ENCODE measurements at places on chromosomes 3 and 15.

DNA sequence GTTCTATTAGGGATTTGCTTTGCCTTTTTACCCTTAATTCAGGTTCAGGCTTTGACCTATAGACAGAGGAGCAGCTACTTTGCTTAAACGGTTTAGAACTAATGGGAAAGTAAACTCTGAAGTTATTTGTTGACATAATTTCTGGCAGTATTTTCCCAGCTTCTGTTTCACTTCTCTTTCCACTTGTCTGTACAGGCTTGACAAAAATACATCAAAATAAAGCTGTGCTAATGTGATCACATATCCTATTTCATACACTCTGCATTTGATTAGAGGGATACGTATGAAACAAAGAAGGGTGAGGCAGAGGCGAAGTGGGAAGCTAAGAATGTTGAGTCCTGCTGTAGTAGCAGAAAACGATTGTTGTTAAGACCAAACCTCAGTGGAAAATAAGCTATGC is 389.1 kb upstream of the RARB start:
- no peak for DNase-seq

GRCh38 chr3:69370156-69370883 is 15.6 kb downstream of the FRMD4B start:
- DNase-seq = no peak

DNA sequence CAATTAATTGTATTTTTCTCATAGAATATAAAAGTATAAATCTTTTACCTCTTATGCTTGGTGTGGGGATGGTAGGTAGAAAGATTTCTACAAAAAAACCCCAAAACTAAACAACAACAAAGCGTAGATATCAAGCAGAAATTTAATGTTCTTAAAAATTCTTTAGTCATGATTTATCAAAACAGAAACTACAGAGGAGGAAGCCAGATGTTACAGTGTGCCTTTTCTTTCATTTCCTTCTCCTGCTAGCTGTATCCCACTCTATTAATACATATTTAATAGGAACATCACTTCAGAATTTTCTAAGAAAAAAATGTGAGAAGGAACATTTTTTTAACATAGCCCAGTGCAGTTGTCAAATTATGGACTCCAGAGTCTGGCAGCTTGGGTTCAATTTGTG is 420.6 kb downstream of the TUSC7 start:
- DNase-seq = no peak

DNA sequence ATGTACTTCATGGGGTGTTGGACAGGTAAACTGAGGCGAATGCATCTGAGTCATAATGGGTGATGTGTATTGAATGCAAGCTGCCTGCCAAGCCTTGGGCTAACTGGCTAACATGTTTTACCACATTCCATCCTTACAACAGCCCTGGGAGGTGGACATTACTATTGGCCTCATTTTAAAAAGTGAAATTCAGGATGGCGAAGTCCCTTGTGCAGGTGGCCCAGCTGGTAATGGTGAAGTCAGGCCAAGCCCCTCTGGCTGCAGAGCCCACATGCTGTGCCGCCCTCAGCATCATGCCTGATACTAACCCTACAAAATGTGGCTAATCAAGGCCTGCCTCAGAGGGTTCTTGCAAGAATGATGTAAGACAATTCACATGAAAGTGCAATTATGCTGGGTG is 60.0 kb upstream of the CHD2 start:
- no peak for DNase-seq

GRCh38 chr3:8529738-8530525 is 28.3 kb downstream of the LMCD1 start:
- DNase-seq = no peak

- no peak for DNase-seq
Measured at GRCh38 chr3:176078906-176079305, 1118.4 kb downstream of the TBL1XR1 start.

GRCh38 chr3:24648063-24648462 is 153.4 kb upstream of the THRB start:
- no peak for DNase-seq

DNA sequence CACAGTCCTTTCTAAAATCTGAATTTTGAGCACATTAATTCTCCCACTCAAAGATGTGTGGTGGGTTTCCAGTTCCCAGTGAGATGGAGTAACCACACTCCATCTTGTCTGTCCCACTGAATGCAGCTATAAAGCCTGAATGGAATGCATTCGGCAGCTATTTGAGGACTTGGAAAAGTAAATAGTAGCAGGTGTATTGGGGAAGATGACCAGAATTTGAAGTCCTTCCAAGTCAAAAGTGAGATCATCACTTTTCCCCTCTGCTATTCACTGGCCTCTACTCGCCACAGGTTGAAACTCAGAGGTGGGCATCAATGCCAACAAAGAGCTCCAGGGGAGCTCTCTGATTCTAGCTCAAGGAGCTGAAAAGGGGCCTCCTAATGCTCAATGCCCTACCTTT is 8.1 kb upstream of the GNB5 start:
- DNase-seq = no peak

DNA sequence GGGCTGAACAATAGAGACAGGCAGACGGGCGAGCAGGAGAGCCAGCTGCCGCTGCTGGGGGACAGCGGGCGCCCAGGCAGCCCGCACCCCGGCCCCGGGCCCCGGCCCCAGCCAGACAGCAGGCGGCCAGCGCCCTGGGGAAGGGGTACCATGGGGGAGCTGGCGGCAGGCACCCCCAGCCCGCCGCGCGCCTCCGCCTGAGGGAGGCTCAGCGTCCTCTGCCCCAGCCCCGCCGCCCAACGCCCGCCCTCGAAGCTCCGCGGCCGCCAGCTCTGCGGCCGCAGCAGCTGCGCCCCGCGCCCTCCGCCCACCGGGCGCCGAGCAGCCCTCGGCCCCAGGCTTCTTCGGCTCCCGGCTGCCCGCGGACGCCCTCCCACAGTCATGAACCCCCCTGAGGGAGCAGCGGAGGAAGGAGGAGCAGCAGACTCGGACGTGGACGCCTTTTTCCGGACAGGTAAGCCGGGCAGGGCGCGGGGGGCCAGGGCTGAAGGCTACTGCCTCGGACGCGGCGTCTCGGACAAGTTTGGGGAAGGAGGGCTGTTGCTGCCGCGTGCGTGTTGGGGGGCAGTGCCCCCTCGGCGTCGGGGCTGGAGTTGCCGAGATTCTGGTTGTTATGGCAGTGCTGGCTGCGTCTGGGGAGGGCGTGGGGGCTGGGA is 41.6 kb upstream of the ROPN1 start:
- no peak for DNase-seq

DNA sequence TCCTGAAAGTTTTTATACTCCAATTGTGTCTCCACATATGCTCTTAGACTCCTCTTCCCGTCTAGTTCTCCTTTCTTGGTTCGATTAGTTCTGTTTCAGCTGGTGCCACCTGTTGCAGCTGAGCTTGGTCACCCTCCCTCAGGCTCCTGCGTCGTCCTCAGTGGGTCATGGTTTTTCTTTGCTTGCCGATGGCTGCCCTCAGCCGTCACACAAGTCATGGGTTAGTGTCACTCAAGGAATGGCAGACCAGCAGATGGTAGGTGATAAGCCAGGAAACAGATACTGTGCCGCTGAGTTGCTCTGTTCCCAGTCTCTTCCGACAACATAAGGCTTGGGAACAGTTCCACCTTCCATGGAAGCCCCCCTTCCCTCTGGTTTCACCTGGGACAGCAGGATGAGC is 109.9 kb downstream of the IGF1R start:
- DNase-seq = no peak

- DNase-seq = no peak
Measured at GRCh38 chr3:116342499-116342898, 102.8 kb downstream of the LSAMP start.

DNA sequence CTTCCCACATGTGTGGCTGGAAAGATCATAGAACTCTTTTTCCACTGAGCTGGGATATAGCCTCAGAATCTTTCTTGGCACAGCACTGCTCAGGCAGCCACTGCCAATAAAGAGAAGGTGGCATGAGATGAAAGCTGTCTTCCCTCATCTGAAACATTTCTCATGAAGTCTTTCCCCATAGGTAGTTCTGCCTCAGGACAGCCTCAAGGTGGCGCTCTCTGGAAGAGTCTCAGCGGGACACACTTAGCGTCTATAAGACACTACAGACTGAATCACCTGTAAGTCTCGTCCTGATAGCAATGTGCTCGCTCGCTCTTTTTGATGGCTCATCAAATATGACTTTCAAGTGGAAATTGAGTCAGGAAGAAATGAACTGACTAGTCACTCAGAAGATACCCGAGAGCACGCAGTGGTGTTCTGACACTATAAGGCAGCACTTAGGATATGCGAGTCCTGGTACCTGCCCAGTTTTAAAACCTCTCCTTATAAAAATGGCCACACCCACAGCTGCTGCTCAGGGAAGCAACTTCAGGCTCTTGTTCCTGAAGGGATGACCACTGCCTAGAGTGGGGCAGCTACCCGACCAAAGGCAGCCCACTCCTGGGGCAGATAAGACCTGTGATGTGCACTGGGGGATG is 269.5 kb downstream of the SUCLG2 start:
- DNase-seq = peak; percentile 43

GRCh38 chr3:163572856-163573255 is 1505.4 kb downstream of the SI start:
- no peak for DNase-seq

DNA sequence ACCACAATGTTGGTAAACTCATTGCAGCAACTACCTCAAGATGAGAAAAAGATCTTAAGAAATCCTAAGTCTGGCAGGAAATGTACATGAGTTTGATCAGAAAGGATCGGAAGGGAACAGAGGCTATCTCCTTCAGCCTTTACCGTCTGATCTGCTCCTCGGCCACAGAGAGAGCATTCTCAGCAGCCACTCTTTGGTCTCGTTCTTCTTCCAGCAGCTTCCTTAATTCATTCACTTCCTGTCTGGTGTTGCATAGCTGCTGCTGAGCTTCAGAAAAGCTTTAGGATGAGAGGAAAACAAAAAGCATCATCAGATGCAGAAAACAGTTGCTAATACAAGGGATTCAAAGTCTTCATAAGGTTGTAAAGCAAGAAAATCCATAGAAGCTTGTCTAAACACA is 6.6 kb upstream of the HCLS1 start:
- DNase-seq = no peak

DNA sequence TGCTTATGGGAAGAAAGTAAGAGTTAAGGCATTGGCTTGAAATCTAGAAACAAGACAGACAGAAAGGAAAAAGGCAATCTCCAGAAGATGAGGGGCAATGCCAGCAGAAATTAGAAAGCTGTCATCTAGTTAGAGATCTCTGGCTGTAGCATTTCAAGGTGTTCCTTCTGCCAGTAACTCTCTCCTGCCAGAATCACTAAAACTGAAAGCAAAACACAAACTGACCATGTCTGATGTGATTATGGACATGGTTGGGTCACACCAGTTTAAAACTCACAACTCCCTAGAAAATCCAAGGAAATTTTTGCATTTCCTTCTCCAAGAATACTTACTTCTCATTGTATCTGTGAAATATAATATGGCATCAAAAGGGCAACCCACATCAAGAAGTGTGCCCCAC is 82.9 kb downstream of the LDHAL6B start:
- no peak for DNase-seq

- no peak for DNase-seq
Measured at GRCh38 chr3:129308636-129309035, 30.0 kb downstream of the HMCES start.

- no peak for DNase-seq
Measured at GRCh38 chr3:8914491-8914890, 48.8 kb downstream of the RAD18 start.

DNA sequence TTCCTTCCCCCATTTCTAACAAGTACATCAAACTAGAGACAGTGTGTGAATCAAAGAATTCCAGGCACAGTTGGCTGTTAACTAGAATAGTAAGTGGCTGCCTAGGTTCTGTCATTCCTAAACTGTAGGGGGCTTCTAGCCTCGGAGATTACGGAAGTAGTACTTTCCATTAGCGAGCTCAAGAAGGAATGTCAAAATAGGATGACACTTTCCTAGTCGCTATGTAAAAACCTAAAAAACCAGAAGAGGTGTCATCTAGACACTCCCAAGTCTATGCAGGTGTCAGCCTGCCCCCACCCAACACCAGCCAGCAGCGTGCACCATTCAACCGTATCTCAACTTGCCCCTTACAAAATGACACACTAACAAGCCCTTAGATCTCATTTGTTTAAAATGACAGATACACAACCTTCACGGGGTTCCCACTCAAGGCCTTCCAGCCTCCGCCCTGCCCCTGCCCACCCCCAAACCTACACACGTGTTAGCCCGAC is 874 bp downstream of the INO80 start:
- DNase-seq = no peak

GRCh38 chr3:64078966-64079365 is 55.7 kb upstream of the PSMD6 start:
- no peak for DNase-seq

DNA sequence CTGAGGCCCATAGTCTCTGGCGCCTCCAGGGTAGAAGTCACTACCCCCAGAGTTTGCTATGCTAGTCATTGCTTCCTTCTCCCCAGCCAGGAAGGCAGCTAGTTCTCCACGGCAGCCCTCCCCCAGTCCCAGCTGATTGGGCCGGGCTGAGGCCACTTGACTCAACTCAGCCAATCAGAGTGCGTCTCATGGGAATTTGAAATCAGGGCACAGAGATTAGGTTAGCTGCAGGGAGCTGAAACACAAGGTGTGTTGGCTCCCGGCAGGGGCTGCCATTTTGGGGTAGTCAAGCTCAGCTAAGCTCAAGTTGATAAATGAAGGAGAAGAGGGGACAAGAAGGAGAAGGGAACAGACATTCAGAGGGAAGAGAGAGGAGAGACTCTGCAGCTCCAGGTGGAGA is 32.8 kb downstream of the LINGO1 start:
- no peak for DNase-seq

DNA sequence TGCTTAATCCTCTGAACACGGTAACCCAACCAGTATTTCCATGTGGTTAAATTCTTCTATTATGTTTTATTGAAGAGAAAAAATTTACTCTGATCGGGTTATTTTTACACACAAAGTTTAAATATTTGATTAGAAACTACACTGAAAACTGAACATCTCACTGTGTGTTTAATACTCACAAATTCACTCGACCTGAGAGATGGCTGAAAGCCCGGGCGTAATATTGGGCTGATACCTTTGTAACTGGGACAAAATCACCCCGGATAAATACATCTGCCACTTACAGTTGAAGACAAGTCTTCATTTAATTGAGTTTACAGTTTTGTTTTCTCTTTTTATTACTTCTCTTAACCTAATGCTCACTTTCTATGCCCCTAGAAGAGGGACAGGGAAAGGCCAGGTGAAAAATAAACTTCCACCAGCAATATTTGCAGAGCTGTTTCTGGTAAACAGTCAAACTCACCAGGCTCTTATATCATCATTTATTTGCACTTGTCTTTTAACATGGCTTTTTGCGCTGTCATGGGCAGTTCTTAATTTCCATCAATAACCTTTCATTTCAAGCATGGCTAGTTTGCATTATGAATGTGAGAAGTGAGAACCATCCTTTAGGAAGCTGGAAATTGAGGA is 145.6 kb upstream of the TMCO5A start:
- DNase-seq = no peak

DNA sequence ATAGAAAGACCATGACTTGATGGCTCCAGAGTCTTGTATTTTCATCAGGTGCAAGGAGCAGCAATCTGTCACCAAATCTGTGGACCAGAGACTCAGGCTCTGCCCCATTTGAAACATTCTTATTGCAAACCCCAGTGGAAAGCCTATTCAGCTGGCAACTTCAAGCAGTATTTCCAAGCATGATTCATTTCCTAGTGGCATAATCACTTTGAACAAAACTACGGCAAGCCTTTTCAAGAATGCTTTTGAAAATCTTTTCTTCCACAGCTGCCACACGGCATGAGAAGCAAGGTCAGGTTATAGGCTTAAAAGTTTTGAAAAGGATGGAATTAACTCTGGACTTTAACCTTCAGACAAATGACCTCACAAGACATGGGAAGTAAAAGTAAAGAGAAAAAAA is 122.0 kb upstream of the BFSP2 start:
- DNase-seq = no peak

GRCh38 chr3:30754426-30754825 is 140.0 kb downstream of the GADL1 start:
- DNase-seq = no peak
